ENCODE measurements at places on chromosomes 5 and 9.

GRCh38 chr5:126395198-126395597, 28.0 kb upstream of the GRAMD2B start:
- DNase-seq: no peak

DNA sequence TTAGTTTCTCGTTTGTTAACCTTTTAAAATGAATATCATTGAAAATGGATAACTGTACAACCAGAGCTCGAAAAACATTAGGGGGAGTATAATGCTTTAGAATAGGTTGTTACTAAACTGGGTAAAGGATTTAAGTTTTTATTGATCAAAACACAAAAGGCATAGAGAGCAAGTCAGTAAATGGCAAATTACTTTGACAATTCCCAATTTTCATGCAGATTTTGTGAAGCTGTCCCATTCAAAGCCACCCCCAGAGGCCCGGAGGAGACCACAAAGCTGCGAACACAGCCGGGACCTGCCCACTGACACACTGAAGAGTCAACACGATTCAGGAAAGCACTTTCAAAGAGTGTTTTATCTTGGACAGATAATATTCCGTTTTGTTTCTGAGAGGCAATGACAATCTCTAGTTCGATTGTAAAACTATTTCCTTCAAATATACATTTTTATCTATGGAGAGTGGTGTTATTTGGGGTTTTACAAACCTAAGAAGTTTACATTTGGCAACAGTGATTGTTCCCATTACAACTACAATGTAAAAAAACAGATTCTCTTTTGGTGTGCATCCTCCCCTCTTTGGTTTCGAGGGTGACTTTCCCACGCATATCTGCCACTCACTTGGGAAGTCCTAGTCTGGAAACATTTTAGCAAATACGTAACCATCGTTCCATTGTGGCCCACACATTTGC, 182.6 kb upstream of the TBCA start:
- no peak for DNase-seq

DNA sequence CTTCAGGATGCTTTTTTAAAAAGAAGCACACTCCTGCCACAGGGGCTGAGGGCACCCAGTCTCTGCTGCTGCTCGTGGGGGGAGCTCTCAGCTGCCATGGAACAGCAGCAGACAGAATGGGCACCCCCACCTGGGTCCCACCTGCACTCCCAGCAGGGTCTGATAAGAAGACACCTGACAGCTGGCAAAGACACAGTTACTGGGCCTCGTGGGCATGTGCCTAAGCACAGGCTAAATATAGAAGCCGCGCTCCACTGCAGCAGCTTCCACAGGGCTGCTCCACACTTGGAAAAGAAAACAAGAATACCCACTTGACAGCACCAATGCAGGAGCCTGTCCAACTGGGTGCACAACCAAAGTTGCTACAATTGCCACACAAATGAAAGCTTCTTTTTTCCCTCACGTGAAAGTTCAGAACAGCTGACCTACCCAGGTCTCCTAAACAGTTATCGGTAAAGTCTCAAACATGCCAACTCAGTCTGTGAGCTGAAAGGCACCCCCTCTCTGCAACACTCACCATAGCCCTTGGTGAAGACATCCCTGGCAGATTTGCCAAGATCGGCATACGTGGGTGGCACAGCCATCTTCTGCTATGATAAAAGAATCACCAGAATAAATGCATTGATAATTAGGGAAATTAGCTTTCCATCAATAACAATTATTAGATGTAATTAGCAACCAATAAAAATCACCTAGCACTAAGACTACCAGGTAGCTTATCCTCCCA, 12.2 kb downstream of the VDAC1 start:
- DNase-seq: no peak

DNA sequence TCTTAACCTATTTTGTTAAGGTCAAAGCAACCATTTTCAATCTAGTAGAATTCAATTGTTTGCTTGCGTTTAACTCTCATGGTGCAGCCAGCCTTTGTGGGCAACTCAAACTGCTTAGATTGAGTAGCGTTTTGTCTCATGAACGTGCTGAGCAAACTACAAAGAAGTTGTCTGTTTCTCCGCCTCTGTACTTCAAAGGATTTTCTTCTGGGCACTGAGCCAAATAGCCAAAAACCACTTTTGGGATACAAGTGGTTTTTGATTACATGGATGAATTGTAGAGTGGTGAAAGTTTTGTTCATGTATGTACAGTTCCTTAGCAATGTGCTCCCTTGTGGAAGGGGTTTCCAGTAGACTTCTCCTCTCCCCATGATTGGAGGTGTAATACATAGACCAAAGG, 122.9 kb downstream of the CFAP90 start:
- DNase-seq: no peak

GRCh38 chr5:115068239-115069086, 101.2 kb downstream of the TRIM36 start:
- no peak for DNase-seq
